ENCODE measurements at places on chromosomes 13 and 19. TPM values are rescaled to one million over a fixed set of nuclear protein-coding genes. Genes with fewer than 3 reads are reported as not detected.
A peak's percentile ranks its signal among the peaks of the same experiment; 100 is the strongest.

Gene RNF113B
- total RNA-seq, result not detected

- no peak for DNase-seq
Observed at GRCh38 chr13:69565334-69565733, 542.3 kb upstream of the ATXN8OS start.

Gene HS6ST3
- 0.15 TPM for total RNA-seq

DNA sequence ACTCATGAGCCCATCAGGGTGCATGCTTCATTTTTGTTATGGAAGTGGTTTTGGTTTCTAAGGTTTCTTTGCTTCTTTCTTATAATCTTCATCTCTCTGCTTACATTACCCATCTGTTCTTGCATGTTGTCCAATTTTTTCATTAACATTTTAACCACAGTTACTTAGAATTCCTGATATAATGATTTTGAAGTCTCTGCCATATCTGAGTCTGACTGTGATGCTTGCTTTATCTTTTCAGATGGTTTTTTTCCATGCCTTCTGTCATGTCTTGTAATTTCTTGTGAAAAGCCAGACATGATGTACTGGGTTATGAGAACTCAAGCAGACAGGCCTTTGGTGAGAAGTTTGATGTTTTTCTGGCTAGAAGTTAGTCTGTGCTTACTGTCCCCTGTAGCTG lies 8.0 kb upstream of the ARGLU1 start:
- no peak for DNase-seq

Gene SBSN
- not detected for total RNA-seq

DNA sequence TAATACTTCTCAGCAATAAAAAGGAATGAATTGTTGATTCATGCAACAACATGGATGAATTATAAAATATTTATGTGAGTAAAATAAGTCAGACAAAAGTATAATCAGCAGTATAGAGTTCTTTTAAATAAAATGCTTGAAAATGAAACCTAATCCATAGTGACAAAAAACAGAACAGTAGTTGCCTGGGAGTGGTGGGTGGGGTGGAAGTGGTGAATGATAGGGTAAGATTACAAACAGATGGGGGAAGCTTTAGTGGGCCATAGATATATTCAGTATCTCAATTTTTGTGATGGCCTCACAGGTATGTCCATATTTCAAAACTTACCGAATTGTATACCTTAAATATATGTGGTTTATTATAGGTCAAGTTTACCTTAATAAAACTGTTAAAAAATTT lies 124.9 kb upstream of the UBL3 start:
- no peak for DNase-seq

- no peak for DNase-seq
Observed at GRCh38 chr13:101301053-101301452, 115.3 kb downstream of the NALCN start.

- no peak for DNase-seq
Observed at GRCh38 chr13:113846636-113847318, 17.1 kb downstream of the GAS6 start.

DNA sequence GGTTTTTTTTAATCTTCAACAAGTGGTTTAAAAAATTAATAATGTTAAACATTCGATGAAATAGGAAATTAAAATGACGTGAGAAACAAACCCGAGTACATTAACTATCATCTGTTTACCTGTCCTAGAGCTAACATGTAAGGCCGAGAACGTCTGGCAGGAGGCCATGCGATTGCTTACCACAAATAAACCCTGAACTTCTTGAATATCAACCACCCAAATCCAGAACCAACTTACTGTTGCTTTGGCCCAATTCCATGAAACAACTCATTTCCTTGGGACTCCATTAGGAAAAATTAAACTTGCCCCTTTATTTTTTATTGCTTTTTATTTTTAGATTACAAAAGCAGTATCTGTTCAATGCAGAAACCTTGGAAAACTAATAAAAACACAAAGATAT lies 228.9 kb upstream of the IRS2 start:
- no peak for DNase-seq

DNA sequence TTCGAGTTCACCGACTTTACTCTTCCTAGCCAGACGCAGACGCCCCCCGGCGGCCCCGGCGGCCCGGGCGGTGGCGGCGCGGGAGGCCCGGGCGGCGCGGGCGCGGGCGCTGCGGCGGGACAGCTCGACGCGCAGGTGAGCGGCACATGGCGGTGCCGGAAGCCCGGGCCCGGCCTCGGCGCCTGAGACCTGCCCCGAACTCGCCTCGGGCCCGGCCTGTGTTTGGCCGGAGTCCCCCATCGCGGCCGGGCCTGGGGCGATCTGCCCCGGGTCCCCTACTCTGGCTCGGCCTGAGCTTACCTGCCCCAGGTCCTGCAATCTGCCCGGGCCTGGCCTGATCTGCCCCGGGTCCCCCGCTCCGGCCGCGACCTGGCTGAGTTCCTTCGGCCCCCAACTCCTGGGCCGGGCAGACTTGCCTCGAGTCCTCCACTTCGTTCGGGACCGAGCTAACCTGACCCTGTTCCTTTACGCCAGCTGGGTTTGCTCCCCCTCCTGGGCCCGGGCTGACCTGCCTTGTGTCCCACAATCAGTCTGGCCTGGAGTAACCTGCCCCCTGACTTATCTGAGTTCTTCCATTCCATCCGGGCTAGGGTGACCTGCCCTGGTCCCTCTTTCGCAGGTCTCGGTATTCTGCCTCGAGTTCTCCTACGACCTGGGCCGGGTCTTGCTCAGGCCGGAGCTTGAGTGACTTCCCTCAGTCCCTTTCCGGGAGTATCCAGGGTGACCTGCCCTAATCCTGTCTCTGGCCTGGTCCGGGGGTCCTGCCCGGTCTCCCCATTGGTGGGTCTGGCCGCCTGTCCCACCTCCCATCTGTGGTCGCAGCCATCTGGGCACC lies 764 bp downstream of the UPF1 start:
- no peak for DNase-seq

- DNase-seq, result peak; percentile 78
Observed at GRCh38 chr13:97224544-97225300, 2.6 kb downstream of the MBNL2 start.

GRCh38 chr13:94656766-94657165 lies 55.1 kb downstream of the GPR180 start:
- no peak for DNase-seq

GRCh38 chr13:100728201-100728600 lies 53.6 kb upstream of the TMTC4 start:
- DNase-seq, result no peak

Gene ERICH6B
- total RNA-seq, result not detected

DNA sequence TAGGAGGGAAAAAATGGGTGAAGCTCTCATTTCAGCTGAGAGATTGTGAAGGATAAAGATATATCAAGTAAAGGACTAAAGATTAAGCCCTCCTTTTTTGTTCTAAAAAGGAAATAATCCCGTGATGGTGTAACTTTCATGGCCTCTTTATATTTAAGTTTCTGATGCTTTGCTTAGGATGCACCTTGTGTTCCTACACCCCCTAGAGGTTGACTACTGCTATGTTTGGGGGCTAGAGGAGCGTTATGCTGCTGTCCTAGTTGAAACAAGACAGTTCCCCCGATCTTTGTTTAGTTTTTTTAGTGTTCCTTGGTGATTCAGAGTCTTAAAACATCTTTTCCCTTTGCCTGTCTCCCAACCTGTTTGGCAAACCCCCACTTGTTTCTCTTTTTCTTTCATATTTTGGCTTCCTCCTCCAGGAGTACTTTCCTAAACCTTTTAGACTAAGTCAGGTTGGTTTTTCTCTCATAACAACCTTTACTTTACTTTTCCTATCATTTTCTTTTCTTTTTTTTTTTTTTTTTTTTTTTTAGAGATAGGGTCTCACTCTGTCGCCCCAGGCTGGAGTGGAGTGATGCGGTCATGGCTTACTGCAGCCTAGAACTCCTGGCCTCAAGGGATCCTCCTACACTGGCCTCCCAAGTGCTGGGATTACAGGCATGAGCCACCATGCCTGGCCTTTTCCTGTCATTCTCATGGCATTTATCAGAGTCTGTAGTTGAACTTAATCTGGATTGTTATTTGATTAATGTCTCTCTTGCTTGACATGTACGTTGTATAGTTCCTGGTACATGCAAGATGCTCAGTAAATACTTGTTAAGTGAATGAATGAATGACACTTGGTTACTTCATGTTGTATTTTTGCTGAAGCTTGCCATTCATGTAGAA lies 2.8 kb downstream of the UBA2 start:
- no peak for DNase-seq

Data from left lung (tissue), 14 donors.